NCI-H1694 treated with DMSO at 0.1 percent for 48 hours (cell line): ENCODE measurements at places on chromosomes 5 and 9.

- no peak for DNase-seq
These were observed 31.2 kb upstream of the EXOC3 start for GRCh38 chr5:411728-412127.

GRCh38 chr5:96838201-96839070 is 30.7 kb upstream of the ERAP1 start:
- DNase-seq = no peak

DNA sequence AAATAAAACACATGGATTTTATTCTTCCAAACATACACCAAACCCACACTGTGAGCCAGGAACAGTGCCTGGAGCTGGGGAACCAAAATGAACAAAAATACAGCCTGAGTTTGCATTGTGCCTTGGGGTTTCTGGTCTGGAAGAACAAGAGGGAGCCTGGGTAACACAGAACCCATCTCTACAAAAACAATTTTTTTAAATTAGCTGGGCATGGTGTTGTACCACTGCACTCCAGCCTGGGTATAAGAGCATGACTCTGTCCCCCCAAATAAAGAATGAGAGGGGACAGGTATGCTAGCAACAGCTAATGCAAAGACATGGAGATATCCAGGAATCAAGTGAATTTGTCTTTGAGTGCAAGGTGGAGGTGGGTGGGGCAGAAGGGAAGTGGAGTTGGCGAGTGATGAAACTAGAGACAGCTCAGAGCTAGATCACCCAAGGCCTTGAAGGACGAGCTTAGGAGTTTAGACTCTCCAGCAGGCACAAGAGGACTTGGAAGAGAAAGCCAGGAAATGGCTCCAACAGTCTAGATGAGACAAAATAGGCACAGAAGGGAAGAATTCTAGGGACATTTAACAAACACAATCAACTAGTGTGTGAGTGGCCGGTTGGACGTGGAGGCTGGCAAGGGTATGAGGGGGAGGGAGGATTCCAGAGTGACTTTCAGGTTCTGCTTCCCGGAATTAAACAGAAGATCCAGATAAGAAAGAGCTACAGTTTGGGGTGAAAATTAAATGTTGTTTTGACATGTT is 47.4 kb downstream of the FNBP1 start:
- DNase-seq = no peak

DNA sequence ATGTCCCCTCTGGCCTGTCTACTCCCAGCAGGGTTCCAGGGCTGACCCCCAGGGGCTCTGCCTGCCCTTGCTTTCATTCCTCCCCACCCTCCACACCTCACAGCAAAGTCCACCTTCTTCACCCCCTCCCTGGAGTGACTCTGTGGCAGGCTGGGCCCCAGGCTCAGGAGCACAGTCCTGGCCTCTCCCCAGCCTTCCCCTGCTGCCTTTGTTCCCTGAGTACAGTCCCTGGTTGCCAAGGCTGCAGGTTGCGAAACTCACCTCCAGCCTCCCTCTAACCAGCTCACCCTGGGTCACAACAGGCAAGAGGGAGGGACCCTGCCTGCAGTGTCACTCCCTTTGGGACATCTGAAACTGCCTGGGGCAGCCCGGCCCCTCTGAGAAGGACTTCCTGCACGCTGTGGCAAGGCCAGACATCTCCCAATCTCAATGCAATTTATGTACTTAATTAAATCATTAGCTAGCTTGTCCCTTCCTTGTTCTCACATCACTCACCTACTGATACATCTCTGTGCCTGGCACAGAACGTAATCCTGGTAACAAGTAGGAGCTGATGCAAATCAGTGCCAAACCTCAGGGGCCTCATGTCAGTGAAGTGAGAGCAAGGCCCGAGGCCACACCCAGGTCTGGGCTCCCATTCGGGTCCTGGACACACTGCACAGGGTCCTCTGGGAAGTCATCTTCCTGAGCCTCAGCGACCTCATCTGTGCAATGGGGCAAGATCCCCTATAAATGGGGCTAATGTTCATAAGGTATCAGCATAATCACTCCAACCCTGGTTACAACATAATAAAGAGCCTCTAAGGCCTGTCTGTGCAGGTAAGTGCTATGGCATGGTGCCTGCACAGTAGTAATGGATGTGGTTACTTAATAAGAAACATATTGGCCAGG is 27.3 kb upstream of the TRIM14 start:
- DNase-seq = no peak

- no peak for DNase-seq
These were observed 142.0 kb downstream of the ZCCHC7 start for GRCh38 chr9:37262410-37262809.

- peak; percentile 13 for DNase-seq
These were observed 410.1 kb downstream of the DMRT2 start for GRCh38 chr9:1460143-1460769.

DNA sequence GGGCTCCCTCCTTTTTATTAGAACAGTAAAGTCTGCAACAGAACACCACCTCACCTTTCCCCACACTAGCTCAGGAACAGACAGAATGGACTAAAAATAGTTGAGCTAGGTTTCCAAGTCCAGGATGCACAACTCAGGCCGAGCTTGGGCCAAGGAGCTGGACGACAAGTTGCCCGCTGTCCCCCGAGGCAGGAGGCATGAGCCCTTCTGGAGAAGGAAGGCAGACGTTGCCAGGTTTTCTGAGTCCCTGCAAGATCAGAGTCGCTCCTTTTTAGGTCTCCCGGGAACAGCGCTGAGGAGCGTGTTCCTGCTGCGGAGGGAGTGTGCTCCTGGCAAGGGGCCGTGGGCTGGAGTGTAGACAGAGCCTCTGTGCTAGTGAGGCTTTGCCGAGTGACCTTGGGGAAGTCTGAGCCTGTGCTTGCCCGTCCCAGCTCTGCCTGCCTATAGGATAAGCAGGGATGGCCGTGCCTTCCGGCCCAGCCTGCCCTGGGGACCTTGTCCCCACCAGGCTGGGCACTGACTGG is 121.6 kb downstream of the WNK2 start:
- peak; percentile 89 for DNase-seq

GRCh38 chr5:87390576-87391199 is 22.0 kb downstream of the CCNH start:
- no peak for DNase-seq
